SK-N-DZ (cell line): ENCODE measurements at places on chromosomes 2 and 18.
A peak's percentile ranks its signal among the peaks of the same experiment; 100 is the strongest.

- no peak for DNase-seq
Observed at GRCh38 chr2:124267794-124268193, 242.7 kb downstream of the CNTNAP5 start.

DNA sequence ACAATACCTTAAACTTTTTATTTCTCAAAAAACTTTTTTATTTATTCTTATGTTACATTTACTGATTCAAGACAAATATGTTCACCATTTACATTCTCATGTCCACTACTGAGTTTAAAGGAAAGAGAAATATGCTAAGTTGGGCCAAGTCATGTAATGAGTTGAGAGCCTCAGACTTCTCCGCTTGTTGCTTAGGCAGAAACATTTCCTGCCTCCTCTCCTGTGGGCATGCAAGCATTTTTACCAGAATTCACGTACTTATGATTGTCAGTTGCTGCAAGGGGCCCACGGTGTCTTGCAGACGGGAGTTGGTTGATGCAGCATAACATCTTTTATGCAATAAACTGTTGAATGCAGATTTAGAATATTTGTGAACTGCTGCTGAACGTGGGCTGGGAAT, 51.8 kb downstream of the MYO1B start:
- no peak for DNase-seq

DNA sequence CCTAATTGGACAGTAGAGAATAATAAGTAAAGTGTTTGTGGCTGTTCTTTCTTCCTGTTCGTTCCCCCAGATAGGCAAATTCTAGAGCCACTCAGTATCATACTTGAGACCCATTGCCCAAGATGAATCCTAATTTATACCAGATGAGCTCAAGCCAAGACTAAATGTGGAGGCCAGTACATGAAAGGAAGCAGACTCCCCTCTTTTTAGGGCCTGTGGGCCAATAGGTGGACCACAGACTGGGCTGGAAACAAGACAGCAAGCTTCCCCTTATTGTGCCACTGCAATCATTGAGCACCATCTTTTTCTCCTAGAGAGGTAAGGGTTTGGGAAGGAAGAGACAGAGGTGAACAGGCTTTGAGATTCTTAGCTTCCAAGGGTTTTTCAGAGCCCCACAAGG, 141.9 kb downstream of the MGAT5 start:
- no peak for DNase-seq

GRCh38 chr18:77063260-77063659, 69.3 kb downstream of the MBP start:
- no peak for DNase-seq

DNA sequence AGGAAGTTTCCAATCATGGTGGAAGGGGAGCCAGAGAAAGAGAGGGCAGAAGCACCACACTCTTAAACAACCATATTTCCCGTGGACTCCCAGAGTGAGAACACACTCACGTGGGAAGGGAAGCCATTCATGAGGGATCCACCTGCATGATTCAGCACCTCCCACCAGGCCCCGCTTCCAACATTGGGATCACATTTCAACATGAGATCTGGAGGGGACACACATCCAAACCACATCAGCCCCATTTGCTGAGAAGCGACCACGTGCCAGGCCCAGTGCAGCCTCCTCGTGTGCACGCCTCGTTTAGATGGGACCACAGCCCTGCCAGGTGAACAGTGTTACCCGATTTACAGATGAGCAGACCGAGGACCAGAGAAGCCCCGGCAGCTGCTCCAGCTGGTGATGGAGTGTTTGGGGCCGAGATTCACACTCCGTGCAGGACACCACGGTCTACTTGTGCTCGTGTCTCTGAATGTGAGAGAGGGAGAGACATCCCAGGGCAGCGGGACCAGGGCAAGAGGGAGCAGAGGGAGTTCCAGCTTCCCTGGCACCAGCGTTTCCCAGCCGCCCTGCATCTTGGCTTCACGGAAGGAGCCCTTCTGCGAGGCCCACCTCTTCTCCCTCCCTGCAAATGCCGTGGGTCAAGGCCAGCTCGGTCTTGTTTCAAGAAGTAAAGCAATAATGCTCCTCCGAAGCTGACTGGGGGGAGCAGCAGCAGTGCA, 76.9 kb upstream of the ODC1 start:
- DNase-seq, result no peak

GRCh38 chr2:74548900-74549826, 4.6 kb downstream of the LOXL3 start:
- no peak for DNase-seq

GRCh38 chr2:170973492-170974303, 44.6 kb downstream of the GORASP2 start:
- peak; percentile 85 for DNase-seq

DNA sequence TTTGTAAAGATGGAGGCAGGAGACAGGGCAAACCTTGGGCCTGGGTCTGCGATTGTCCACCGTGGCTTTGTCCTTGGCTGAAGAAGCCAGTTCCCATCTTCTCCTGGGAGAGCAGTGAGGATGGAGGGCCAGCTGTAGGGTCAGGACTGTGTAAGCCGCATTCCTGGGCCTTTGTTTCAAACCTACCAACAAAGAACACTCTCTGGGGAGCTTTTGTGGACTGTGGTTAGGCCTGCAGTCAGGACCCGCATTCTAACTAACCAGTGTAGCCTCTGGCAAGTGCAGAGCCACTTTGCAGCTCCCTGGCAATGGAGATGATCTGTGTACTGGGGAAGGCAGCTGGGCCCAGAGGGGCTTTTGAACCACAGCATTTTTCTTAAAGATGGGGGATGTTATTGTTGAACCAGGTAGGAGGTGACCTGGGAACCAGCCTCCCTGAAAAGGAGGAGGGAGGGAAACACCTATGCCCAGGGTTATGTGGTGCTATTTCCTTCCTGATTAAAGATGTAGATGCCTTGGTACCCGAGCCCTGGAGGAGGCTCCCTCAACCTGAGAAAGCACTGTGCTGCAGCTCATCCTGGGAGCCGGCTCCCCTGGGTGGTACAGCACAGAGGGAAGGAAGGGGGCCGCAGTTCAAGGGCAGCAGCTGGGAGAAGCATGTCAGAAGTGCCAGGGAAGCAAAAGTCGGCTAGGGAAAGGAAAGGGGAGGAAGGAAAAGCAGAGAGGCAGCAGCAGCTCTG, 12.7 kb upstream of the SMAD4 start:
- DNase-seq, result no peak

DNA sequence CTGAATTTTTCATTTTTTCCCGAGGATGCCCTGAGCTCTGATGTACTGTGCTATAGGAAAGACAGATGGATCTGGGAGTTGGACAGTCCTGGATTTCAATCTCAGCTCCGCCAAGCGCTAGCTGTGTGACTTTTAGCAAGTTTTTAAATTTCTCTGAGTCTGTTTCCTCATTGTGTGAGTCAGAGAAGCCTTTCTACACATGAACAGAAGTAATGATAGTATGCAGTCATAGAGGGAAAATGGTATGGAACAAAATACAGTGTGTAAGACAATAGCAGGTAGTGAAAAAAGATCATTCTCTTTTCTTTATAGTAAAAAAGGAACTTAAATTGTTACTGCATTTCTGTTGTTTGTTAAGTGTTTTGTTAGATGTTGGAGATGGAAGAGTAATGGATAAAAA, 52.4 kb upstream of the PPM1B start:
- DNase-seq, result no peak

GRCh38 chr2:102442967-102443828, 20.2 kb downstream of the IL18RAP start:
- DNase-seq, result no peak

DNA sequence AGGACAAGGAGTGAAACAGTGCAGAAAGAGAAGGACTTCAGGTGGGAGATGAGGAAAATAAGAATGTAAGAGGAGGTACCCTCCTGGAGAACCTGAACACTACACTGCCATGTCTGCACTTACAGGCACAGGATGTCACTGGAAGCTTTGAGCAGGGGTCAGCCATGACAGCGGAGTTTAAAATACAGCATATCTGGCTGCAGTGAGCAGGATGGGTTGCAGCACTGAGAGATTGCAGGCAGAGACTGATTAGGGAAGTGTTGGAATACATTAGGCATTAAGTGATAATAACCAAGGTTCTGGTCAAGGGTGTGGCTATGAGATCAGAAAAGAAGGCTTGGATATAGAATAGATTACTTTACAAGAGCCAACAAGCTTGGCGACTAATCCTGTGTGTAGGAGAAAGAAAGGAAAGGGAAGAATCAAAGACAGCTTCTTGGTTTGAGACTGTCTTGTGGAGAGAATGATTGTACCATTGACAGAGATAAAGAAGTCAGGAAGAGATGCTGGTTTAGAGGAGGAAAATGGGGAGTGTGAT, 171.1 kb upstream of the RBMS1 start:
- DNase-seq, result no peak

DNA sequence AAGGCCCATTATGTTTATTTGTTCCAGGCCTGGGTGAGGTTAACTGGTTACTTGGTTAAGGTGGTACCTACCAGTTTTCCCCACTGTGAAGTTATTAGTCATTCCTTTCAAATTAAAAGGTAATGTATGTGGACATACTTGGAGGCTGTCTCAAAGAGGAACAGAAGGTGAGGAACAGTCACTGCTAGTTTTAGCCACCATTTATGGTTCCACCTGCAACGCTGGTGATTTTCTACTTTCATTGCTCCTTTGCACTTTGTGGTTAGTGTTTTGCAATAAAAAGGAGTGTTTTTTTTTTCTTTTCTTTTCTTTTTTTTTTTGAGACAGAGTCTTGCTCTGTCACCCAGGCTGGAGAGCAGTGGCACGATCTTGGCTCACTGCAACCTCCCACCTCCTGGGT, 6.1 kb upstream of the ST6GAL2 start:
- DNase-seq, result no peak

DNA sequence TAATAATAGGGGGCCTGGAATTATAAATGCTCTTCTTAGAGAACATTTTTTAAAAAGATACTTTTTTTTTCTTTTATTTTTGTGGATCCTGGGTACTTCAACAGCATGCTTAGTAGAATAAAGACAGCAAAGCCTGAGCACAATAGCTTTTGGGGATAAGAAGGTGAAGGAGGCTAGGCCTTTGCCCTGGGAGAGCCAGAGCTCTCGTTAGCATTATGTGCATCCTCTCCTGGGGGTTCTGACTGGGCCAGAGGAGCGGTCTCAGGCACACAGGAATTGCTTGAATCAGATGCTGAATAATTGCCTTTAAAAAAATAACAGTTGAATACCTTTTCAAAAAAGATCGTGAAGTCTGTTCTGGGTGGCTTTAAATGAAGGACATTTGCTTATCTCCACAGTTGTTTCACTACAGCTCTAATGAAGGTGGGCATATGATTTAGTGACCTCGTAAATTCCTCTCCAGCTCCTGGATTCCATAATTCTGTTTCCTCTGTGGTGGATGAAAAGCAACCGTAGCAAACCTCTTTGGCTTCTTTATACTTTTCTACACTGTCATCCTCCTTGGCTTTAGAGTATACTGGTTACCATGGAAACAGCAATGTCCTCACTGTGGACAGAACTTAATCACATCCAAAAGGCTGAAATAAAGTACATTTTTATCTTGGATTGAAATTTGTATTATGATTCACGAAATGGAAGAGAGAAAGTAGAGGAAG, 133.8 kb downstream of the MAIP1 start:
- no peak for DNase-seq

- DNase-seq, result no peak
Observed at GRCh38 chr2:10332402-10333246, 29.9 kb downstream of the HPCAL1 start.

DNA sequence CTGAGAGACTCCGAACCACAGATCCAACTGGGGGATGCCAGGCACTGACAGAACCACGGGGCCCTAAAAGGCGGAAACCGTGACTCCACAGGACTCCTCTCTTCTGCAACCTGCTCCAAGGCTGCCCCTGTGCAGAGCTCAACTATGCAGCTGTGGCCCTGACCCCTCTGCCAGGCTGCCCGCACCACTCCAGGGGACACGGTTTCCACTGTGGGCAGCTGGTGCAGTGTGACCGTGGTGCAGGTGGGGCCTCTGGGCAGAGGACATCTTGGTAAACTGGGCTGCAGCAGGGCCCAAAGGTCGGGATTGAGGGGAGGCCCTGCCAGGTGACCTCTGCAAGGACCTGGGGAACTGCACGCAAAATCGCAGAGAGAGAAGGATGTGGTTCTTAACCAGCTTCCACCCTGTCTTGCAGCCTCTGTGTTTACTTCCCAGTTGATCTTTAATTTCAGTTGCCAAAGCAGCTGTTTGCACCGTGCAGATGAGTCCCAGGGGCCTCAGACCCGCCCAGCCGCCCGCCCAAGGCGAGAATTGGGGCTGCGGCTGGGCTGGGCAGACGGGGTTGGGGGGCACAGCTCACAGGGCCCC, 104.6 kb upstream of the CTDP1 start:
- no peak for DNase-seq

GRCh38 chr2:10977621-10978020, 65.9 kb downstream of the KCNF1 start:
- no peak for DNase-seq

- no peak for DNase-seq
Observed at GRCh38 chr18:22946846-22947245, 13.7 kb downstream of the RBBP8 start.

DNA sequence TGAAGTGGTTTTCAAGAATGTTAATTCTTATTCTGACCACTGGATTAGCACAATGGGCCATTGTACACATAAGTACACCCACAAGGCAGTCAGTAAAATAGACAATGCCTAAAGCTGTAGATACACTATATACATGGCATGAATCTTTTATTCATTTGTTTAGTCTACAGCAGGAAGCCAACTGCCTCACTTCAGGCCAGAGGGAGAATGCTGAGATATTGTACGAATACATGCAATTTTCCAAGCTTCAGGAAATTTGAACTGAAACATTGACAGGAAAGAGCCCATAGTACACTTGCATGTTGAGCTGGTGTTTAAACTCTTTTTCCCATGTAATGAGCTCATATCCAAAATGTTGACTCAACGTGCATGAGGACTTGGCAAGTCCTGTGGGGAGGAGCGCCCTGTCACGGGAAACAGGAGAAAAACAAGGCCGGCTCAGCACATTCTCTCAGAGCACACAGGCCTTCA, 111.6 kb upstream of the CYP1B1 start:
- DNase-seq, result no peak

GRCh38 chr2:21498016-21498415, 374.2 kb downstream of the TDRD15 start:
- DNase-seq, result no peak

DNA sequence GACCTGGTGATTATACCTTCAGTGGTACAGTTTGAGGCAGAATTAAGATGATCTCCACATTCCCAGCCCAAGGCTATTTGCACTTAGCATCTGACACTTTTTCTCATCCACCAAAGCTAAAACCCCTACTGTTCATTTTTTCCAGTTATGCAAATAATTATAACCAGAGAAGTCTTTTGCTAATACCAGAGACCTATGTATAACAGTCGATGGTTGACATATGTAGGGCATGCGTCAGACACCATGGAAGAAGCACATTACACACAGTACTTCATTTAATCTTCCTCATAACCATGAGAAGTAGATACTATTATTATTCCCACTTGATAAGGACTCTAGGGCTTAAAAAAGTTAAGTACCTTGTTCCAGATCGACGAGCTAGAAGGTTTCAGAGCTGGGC, 36.5 kb downstream of the AP1S3 start:
- DNase-seq, result no peak

DNA sequence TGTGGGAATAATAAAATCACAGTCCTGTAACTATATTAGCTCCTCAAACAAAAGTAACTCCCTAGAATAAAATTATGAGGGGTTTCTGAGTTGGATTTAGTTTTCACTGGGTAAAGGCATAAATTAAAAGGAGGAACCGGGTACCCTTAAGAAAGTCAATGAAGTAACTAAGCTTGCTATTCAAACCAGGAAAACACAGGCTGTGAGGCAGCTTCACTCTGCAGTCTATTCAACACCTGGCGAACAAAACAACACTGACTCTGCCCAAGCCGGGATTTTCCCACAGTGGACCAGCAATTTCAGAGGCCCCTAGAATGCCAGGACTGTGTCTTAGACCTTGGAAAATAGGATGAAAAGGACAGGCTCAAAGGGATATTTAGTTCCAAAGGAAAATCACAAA, 24.6 kb upstream of the CREB1 start:
- no peak for DNase-seq

- no peak for DNase-seq
Observed at GRCh38 chr2:113053666-113054065, 999 bp upstream of the IL36B start.
